ENCODE measurements at places on chromosomes 6 and 20. TPM values are rescaled to one million over a fixed set of nuclear protein-coding genes. Genes with fewer than 3 reads are reported as not detected.

The CDSN gene
- total RNA-seq, result not detected

The CENPW gene
- 0.82 TPM for total RNA-seq

The SLC29A1 gene
- total RNA-seq, result 7.9 TPM

The AIF1 gene
- total RNA-seq, result 1.4 TPM

The SLC17A9 gene
- total RNA-seq, result 5.0 TPM

The RPRD1B gene
- total RNA-seq, result 17.4 TPM

The TULP4 gene
- 39.2 TPM for total RNA-seq

The RAB32 gene
- 95.8 TPM for total RNA-seq

The SNAP91 gene
- 0.12 TPM for total RNA-seq

The FAM229B gene
- 9.9 TPM for total RNA-seq

The SMIM8 gene
- total RNA-seq, result 4.4 TPM

The SRSF6 gene
- 64.6 TPM for total RNA-seq

The OR2H2 gene
- total RNA-seq, result not detected

The ZSCAN16 gene
- total RNA-seq, result 0.09 TPM

The NOL4L gene
- total RNA-seq, result 11.2 TPM

The TSHZ2 gene
- 16.3 TPM for total RNA-seq

The GMPR gene
- total RNA-seq, result 34.8 TPM

The GATA5 gene
- 0.77 TPM for total RNA-seq

The IP6K3 gene
- 2.3 TPM for total RNA-seq

The FAM184A gene
- total RNA-seq, result not detected

The STMND1 gene
- total RNA-seq, result not detected

The C20orf144 gene
- total RNA-seq, result not detected

The NXT1 gene
- 11.6 TPM for total RNA-seq

The MTFR2 gene
- 0.17 TPM for total RNA-seq

The FLRT3 gene
- 13.3 TPM for total RNA-seq

The PAK5 gene
- total RNA-seq, result not detected

The PBOV1 gene
- not detected for total RNA-seq

The GPANK1 gene
- total RNA-seq, result 13.4 TPM

The OR2H1 gene
- total RNA-seq, result not detected

The SOX4 gene
- 10.0 TPM for total RNA-seq

The RSPO3 gene
- total RNA-seq, result 1.5 TPM

The STX11 gene
- 0.17 TPM for total RNA-seq

The CDH22 gene
- not detected for total RNA-seq

The KHDRBS2 gene
- total RNA-seq, result not detected

The LY6G6F gene
- not detected for total RNA-seq

The CDH26 gene
- not detected for total RNA-seq

The ARG1 gene
- total RNA-seq, result not detected

The NKX2-2 gene
- not detected for total RNA-seq

The LPIN3 gene
- total RNA-seq, result 13.2 TPM

The MMS22L gene
- 3.8 TPM for total RNA-seq

All from pericardium fibroblast (primary cell).